HCEC 1CT (cell line): ENCODE measurements at places on chromosomes 3 and 15.

DNA sequence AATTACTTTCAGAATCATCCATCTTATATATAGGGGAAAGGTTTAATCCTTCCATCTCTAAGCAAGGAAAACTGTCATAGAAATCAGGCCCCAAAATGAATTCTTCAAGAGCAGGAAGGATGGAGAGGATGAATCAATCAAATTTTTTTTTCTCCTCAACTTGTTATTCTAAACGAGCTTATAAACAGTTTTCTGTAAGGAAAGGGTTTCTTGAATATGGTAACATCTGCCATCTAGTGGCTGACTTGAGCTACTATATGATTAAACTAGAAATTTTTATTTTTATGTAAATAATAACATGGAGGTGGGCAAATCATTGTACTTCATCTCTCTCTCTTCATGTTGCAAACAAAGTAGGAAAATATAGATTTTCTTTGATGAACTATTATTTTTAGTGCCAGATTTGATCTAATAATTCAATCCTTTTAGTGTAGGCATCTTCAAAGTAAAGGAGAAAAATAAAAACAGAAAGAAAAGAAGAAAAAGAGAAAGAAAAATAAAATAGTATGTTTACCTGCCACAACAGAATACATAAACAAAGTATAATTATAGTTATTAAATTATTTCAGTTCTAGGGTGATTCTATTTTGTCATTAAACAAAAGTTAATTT lies 146.6 kb downstream of the SERPINI1 start:
- DNase-seq = peak; percentile 69

DNA sequence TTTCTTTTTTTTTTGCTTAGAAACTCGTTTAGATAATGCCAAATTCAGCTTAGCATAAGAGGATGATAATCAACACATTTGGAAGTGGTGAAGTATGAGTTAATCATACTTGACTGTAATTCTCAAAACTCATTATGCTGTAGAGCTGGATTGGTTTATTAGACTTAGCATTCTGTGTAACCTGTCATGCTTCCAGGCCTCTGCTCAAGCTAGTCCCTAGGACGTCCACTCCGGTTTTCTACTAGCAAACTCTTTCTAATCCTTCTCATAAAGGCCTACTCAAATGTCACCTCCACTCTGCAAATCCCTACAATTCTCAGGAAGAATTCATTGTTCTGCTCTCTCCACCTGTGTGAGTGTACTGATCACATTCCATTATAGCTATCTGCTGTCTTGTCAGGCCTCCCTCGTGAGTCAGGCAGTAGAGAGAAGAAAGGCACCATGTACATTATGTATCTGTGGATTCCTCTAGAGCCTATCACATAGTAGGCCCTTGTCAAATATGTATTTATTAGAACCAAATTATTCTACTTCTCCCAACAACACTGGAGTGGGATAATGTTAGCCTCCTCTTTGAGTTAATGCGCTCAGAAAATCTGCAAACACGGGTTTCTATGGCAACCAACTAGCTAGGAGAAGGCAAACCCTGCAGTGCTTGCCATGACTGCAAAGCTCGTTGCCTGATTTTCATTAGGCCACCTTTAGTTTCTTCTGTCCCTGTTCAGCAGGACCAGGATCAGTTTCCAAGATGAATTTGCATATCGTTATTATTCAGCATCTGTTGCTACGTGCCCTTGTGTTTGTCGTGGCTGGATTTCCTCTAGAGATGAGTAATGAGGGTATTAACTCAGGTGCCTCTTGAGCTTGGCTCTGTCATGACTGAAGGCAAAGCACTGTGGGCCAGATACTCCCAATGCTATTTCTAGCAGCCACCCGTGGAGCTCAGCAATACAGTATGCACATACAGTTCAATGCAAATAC lies 30.7 kb downstream of the ATP13A5 start:
- DNase-seq = no peak

- no peak for DNase-seq
Measured at GRCh38 chr15:79831604-79832003, 65.2 kb downstream of the MTHFS start.

- DNase-seq = no peak
Measured at GRCh38 chr15:37124331-37124730, 24.0 kb upstream of the MEIS2 start.

DNA sequence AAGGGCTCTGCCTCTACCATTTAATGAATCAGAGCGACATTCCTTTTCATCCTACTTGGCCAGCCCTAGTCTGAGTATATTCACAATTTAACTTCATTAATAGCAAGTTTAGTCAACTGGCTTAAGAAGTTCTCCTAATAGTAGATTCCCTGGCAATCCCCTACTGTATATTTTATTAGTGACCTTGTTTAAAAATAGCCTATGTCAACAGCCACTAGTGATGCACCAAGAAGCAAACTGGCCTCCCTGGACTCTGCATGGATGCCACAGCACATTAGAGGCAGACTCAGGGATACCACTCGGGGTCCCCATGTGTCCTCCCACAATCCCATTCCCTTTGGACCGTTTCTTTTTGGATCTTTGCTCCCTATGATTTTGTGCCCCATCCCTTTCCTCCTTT lies 83.6 kb downstream of the THSD4 start:
- no peak for DNase-seq

DNA sequence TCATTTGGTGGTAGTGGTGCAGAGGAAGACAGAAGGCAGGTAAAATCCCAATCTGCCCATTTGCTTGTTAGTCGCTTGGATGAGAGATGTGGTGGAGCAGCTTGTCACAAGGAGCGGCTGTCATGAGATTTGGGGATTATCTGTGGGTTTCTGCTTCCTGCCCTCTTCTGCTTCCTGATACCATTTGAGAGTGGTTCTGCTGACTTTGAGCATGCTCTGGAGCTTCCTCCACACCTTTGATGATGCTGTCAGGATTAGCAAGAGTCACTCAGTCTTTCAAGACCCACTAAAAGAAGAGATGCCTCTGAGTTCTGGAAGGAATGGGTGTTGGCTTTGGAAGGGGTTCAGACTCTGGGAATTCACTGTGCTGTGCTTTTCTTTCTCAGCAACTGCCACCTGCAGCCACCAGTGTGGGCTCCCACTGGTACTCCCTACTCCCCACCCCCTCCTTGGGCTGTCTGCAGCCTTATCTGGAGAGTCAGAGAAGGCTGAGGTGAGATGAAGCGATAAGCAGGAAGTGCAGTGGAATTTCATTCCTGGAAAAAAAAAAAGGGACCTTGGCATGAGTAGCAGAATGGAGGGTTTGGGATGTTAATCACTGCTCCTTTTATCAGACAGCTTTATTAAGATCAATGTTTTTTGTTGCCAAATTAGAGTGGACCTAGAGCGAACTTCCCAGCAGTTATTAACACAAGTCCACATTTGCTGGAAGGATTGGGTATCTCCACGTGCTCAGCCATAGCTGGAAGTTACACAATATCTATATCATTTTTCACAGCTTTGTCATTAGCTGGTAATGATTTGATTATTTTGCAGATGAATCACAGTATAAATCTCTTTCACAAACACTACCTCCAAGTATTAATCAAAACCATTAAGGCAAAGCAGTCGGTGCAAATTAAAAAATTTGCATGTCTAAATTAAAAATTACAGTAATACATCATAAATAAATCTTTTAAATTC lies 233.0 kb upstream of the SATB1 start:
- DNase-seq = no peak

- no peak for DNase-seq
Measured at GRCh38 chr15:57283774-57284503, 92.4 kb upstream of the CGNL1 start.

GRCh38 chr3:133368371-133369067 lies 31.3 kb upstream of the BFSP2 start:
- DNase-seq = no peak

DNA sequence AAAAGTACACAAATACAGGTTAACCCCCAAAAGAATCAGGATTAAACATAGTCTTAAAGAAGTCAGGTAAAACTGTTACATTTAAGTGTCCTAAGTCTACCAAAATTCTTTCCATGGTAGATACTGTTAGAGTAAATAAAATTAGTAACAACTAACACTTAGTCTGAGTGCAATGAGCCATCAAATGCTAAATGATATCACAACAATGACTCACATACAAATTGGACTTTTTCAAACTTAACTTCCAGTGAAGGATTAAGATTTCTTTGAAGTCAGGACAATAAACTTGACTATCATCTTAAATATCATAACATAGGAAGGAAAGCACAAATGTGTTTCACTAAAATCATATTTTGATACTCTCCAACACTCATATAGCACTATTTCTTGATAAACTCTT lies 43.9 kb downstream of the ZNF148 start:
- peak; percentile 20 for DNase-seq

GRCh38 chr3:143226678-143227291 lies 107.2 kb downstream of the CHST2 start:
- DNase-seq = no peak

- peak; percentile 46 for DNase-seq
Measured at GRCh38 chr3:107690522-107691138, 167.9 kb downstream of the BBX start.

DNA sequence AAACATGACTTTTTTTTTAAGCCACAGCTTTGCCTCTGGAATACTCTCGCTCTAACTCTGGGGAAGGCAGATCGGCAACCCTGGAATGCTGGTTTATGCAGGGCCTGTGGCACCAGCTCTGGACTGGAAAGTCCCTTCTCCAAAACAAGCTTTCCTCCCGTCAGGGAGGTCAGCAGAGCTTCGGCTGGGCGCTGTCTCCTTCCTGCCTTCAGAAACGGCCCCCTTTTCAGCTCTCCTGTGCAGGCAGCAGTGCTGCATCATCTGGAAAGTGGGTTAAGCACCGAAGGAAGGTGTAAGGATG lies 42.7 kb upstream of the SKOR1 start:
- no peak for DNase-seq

DNA sequence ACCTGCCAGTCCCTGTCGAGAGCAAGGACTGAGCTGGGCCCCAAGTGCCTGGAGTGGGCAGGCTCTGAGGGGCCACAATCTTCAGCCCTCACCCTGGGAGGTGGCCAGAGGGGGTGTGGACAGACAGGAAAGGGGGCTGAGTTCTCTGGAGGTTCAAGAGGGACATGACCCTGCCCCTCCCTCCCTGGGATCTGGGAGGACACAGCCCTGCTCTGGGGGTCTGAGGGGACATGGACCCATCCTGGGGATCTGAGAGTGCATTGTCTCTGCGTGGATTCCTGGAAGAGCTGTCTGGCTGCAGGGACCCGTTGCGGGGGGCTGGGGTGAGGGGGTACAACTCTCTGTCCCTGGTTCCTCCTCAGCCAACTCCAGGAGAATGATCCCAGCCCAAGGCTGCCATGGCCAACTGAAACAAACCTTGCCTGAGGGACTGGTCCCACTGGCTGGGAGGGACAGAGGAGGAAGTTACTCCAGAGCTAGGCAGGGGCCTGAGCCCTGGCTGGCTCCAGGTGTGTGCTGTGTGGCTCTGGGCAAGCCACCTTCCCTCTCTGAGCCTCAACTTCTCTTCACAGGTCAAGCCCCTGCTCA lies 29.0 kb downstream of the PTH1R start:
- DNase-seq = no peak

GRCh38 chr15:84731774-84732173 lies 15.8 kb upstream of the SEC11A start:
- DNase-seq = peak; percentile 51

GRCh38 chr3:112973325-112974177 lies 1.4 kb downstream of the CD200R1 start:
- DNase-seq = no peak

DNA sequence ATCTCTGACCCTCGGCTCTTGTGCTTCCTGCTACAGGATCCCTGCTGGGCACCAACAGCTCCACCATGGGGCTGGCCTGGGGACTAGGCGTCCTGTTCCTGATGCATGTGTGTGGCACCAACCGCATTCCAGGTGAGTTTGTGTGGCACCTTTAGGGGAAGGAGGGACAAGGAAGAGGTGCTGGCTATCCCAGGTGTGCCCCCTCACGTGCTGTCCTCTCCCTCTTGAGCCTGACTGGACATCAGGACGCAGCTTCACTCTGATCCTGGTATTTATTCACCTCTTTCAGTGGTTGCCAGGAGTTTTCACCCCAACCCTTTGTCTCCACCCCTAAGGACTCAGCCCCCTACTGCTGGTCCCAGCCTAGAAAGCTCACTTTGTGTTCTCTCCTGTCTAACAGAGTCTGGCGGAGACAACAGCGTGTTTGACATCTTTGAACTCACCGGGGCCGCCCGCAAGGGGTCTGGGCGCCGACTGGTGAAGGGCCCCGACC lies 960 bp downstream of the THBS1 start:
- peak; percentile 60 for DNase-seq

GRCh38 chr3:184186184-184186901 lies at the start of gene ABCF3:
Gene ABCF3 (plus strand): TSS chr3:184186199. CDS start chr3:184186208, 9 bp downstream.
- DNase-seq = peak; percentile 37

DNA sequence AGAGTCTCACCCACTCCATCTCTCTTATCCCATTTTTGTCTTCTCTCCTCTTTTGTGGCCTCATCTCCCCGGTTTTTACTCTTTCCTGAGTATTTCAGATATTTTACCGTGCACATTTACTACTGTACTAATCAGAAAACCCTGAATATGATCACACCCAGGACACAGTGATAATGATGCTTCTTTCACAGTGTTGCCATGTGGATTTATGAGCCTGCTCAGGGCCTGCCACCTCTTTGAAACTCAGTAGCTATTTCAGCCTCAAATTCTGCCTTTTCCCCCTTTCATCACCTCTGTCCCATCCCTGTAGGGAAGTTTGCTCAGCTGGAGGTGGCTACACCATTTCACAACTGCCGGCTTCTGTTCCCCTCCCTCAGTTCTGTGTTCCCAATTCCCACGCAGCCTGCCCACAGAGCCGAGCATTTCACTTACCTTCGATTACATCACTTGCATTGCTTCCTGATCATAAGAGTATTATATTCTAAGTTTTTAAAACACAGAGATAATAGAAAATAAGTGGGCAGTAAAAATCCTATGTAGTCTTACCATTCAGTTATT lies 33.2 kb downstream of the ARNT2 start:
- DNase-seq = no peak

GRCh38 chr3:39784922-39785321 lies 24.5 kb upstream of the MYRIP start:
- DNase-seq = no peak

DNA sequence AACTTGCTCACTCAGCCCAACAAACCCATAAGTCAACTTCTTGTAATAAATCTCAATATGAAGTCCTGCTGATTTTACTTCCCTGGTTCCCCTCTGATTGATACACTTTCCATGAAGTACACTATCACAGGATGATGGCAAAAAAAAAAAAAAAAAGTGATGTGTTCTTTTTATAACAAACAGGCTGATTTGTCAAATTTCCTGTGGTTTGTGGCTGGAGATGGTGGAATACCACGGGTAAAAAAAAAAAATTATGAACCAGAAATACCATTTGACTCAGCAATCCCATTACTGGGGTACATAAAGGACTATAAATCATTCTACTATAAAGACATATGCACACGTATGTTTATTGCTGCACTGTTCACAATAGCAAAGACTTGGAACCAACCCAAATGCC lies 10.7 kb upstream of the SERPINI2 start:
- DNase-seq = no peak

DNA sequence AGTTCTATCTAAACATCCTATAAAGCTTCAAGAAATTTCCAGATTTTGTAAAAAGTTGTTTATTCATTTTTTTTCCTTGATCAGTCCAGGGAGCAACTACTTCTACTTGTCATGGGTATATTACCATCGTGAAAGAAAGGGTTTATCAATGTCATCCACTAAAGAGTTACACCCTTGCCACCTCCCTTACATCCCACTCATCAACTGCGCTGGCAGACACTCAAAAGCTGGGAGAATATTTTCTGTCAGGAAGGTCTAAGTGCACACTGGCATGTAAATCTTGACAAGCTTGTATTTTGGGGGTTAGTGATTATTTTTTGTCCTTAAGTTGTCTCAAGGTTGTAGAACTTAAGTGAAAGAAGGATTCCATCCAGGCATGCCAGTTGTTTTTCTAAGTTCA lies 188.3 kb upstream of the ARL6 start:
- DNase-seq = no peak
